IMR-90 (cell line): ENCODE measurements at places on chromosomes 2 and 18. TPM values are rescaled to one million over a fixed set of nuclear protein-coding genes. Genes with fewer than 3 reads are reported as not detected.

GRCh38 chr18:32425466-32425865 lies 45.2 kb downstream of the GAREM1 start:
- DNase-seq, result peak; percentile 60
- no peaks in the 10 kb centered on the region for H3K27me3 ChIP-seq
- no peak overlapping the region for H3K27ac ChIP-seq
- H3K36me3 ChIP-seq, result no peaks in the 10 kb centered on the region
- no peaks in the 10 kb centered on the region; the same call in 1 of the 2 replicates for H3K4me1 ChIP-seq

- peaks cover 2% of the 10 kb centered on the region; the same call in 1 of the 2 replicates for H3K4me1 ChIP-seq
- DNase-seq, result no peak
- no peak overlapping the region for H3K4me3 ChIP-seq
- peaks cover 9% of the 10 kb centered on the region for H3K27me3 ChIP-seq
Observed at GRCh38 chr18:11155034-11155759, 5.8 kb upstream of the PIEZO2 start.

DNA sequence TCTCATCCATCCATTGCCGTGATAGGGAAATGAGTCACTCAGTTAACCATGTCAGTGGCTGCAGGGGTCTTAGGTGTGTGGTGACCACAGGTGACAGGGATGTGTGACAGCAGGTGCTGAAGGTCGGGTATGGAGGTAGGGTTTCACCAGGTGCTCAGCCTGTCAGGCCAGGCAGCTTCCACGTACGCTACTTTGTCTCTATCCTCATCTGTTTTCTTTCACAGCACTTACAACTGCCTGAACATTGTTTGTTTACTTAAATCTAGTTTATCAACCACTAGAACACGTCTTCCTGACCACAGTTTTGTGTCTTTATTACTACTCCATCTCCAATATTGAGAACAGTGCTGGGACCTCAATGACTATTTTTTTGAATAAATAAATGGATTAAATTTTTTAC lies 11.4 kb upstream of the UXS1 start:
- H3K4me1 ChIP-seq, result no peaks in the 10 kb centered on the region
- no peak overlapping the region for H3K4me3 ChIP-seq
- H3K27me3 ChIP-seq, result peaks cover 8% of the 10 kb centered on the region
- H3K27ac ChIP-seq, result no peak overlapping the region
- no peak for DNase-seq

GRCh38 chr18:28359176-28359575 lies 182.2 kb upstream of the CDH2 start:
- DNase-seq, result no peak
- H3K4me3 ChIP-seq, result no peak overlapping the region
- no peaks in the 10 kb centered on the region for H3K4me1 ChIP-seq
- H3K27me3 ChIP-seq, result no peaks in the 10 kb centered on the region
- H3K27ac ChIP-seq, result no peak overlapping the region

DNA sequence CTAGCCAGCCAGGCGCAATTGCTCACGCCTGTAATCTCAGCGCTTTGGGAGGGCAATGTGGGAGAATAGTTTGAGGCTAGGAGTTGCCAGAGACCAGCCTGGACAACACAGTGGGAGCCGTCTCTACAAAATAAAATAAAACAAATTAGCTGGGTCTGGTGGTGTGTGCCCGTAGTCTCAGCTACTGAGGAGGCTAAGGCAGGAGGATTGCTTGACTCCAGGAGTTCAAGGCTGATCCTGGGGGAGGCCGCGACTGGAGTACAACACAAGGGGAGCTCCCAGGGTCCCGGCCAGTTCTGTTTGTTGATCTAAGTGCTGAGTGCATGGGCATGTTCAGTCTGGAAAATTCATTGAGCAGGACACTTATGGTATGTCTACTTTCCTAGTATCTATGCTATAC lies 2.6 kb downstream of the ST3GAL5 start:
- peak overlapping the region; percentile 13; the same call in 1 of the 2 replicates for H3K27ac ChIP-seq
- H3K36me3 ChIP-seq, result no peaks in the 10 kb centered on the region
- DNase-seq, result no peak
- H3K4me1 ChIP-seq, result peaks cover 13% of the 10 kb centered on the region
- no peak overlapping the region for H3K4me3 ChIP-seq
- H3K27me3 ChIP-seq, result no peaks in the 10 kb centered on the region

GRCh38 chr2:14385043-14385442 lies 247.5 kb upstream of the LRATD1 start:
- no peak overlapping the region for H3K4me3 ChIP-seq
- H3K4me1 ChIP-seq, result no peaks in the 10 kb centered on the region
- peak; percentile 2 for DNase-seq
- H3K27ac ChIP-seq, result no peak overlapping the region

GRCh38 chr2:134917360-134917865 lies 1.2 kb upstream of the CCNT2 start:
- peak overlapping the region; percentile 89 for H3K4me3 ChIP-seq
- DNase-seq, result no peak
- H3K4me1 ChIP-seq, result peaks cover 2% of the 10 kb centered on the region; the same call in 1 of the 2 replicates
- H3K27me3 ChIP-seq, result no peaks in the 10 kb centered on the region
- no peaks in the 10 kb centered on the region for H3K36me3 ChIP-seq
- peak overlapping the region; percentile 78 for H3K27ac ChIP-seq

DNA sequence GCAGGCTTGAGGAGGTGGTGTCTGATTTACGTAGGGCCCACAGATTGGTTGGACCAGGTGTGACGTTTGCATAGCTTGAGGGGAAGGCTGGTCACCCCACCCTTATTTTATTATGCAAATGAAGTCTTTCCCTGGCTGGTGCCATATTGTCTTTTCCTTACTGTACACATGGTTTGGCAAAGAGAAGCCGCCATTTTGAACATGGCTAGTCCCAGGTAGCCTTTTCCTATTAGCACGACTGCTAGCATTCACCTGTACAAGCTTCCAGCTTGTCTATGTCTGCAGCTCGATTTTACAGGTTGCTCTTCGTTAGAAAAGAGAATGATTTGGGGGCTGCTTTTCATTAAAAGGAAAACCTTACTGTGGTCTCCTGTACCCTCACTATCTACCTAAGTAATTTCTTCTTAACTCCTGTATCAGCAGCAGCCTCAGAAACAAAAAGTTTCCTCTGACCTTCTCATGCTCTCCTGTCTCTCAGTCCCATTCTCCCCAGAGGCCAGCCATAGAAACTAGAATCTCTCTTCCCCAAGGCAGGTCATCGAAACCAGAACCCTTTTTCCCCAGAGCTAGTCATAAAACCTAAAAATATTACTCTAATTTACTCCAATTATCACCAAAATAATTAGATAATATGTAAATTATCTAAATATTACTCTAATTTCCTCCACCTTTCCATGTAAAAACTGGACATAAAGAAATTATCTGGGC lies 151.8 kb downstream of the B3GNT2 start:
- H3K4me1 ChIP-seq, result no peaks in the 10 kb centered on the region
- no peaks in the 10 kb centered on the region for H3K36me3 ChIP-seq
- H3K27me3 ChIP-seq, result peaks cover 3% of the 10 kb centered on the region; the same call in 1 of the 2 replicates
- H3K27ac ChIP-seq, result no peak overlapping the region
- no peak for DNase-seq

- no peaks in the 10 kb centered on the region for H3K27me3 ChIP-seq
- H3K4me3 ChIP-seq, result no peak overlapping the region
- peaks cover 5% of the 10 kb centered on the region for H3K36me3 ChIP-seq
- no peak for DNase-seq
Observed at GRCh38 chr18:58862356-58862755, 2.3 kb upstream of the ZNF532 start.

GRCh38 chr2:194700726-194701125 lies 956.3 kb upstream of the SLC39A10 start:
- no peaks in the 10 kb centered on the region for H3K27me3 ChIP-seq
- H3K36me3 ChIP-seq, result no peaks in the 10 kb centered on the region
- DNase-seq, result no peak
- no peak overlapping the region for H3K27ac ChIP-seq
- no peaks in the 10 kb centered on the region for H3K4me1 ChIP-seq

The VSNL1 gene
- total RNA-seq, result 0.28 and 0.36 TPM in 2 replicates
